Esophagus squamous epithelium (tissue), 5 donors: ENCODE measurements at places on chromosomes 2 and 18.

DNA sequence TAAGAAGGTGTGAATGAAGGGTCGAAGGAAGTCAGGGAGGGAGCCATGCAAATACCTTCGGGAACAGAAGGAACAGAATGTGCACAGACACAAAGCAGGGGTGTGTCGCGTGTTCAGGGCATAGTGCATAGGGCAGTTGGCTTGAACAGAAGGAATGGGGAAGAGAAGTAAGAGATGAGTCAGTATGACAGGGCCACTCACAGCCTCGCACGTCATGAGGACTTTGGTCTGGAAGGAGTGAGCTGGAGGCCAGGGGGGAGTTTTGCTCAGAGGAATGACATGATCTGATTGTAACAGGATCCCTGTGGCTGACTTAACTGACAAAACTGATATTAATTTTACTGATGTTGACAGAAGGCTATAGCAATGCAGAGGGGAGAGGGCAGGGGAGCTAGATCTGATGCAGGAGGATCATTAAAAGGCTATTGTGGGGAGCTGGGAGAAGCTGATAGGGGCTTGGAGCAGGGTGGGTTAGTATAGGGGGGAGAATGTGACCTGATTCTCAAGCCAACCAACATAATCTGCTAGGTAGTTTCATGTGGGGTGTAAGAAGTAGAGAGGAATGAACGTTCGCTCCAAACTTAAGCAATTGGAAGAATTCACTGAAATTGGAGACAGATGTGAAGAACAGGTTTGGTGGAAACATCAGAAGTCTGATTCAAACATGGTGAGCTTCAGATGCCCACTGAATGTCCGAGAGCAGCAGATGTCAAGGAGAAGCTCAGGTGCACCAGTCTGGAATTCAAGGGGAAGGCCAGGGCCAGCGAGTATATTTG is 60.4 kb upstream of the COPS8 start:
- DNase-seq, result no peak

DNA sequence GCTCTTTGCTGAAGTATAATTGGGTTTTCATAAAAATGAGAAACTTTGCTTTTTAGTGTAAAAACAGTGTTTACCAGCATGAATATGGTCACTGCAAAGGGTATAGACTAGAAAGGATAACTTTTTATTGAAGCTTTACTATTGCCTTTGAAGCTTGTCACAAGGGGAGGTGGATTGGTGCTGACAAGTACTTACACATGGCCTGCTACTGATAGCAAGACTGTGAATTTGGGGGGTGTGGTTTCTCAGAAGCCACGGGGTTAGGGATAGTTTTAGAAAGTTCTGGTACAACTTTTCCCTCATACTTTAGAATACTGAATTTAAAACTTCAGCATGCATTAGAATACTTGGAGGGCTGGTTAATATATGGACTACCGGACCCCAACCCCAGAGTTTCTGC is 294.1 kb downstream of the SOCS6 start:
- DNase-seq, result no peak

GRCh38 chr2:156401861-156402260 is 34.3 kb upstream of the GPD2 start:
- DNase-seq, result no peak

GRCh38 chr2:126482582-126483464 is 173.1 kb upstream of the GYPC start:
- no peak for DNase-seq

- no peak for DNase-seq
Observed at GRCh38 chr2:141767691-141768090, 363.1 kb downstream of the LRP1B start.

DNA sequence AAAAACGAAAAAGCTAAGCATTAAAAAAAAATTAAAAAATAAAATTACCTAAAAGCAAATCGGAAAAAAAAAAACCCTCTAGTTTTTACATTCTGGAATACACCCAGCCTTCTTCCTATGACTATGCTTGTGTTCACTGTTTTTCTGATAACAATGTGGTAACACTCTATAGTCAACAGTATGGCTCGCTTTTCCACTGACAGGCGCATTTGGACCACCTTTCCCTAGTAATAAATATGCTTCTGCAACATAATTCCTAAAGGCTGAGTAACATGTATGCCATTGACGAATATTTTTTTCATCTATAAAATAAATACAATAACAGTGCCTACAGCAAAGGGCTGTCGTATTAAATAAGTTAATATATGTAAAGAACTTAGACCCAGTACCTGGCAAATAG is 27.9 kb downstream of the NOL10 start:
- DNase-seq, result no peak

DNA sequence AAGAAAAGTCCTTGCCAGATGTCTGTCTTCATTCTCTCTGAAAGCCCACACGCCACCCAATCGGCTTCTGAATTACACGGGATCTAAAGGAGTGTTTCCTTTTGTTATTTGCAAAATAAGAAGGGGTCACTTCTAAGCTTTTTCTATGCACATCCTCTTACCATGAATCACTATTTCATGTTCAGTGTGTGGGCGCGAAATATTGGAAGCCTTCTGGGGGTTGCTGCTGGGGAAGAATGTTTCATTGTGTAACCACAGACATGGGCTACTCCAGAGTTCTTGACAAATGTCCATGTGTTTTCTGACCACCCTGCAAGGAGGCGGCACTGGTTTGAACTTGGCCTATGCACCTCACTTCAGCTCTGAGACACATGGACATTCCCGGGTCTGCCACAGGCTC is 133.6 kb upstream of the APCDD1 start:
- no peak for DNase-seq

DNA sequence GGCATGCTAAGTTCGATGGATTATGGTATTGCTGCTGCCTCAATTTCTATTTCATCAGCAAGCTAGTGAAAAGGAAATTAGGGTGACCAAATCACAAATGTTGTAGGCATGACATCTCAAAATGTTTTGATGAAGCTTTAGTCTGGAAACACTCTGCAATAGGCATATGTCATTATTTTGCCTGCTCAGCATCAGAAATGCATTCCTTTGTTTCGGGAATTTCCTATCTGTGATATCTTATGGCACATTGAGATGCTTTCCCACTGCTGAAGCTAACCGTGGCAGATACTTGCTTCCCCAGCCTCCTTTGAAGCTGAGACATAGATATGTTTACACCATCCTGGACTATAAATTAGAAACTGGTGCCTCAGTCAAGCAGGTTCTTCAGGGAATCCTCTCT is 119.7 kb downstream of the CDC42EP3 start:
- no peak for DNase-seq

DNA sequence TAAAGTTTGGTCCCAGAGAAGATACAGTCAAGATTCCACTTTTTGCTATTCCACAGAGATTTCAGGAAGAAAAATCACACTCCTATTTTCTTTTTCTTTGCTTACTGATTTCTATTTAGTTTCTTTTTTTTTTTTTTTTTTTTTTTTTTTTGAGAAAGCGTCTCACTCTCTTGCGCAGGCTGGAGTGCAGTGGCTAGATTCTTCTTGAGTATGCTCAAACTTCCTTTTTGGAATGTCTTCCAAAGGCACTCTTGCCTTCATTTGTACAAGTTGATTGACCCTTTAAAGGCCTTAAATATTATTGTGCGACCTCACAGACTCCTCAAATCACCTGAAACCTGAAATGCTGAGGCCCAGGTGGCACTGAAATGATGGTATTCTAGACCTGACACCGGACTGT is 9.6 kb downstream of the SCN1A start:
- no peak for DNase-seq

- no peak for DNase-seq
Observed at GRCh38 chr2:238042849-238043584, 17.8 kb upstream of the SCLY start.

- no peak for DNase-seq
Observed at GRCh38 chr2:203225423-203226039, 13.3 kb upstream of the CYP20A1 start.

DNA sequence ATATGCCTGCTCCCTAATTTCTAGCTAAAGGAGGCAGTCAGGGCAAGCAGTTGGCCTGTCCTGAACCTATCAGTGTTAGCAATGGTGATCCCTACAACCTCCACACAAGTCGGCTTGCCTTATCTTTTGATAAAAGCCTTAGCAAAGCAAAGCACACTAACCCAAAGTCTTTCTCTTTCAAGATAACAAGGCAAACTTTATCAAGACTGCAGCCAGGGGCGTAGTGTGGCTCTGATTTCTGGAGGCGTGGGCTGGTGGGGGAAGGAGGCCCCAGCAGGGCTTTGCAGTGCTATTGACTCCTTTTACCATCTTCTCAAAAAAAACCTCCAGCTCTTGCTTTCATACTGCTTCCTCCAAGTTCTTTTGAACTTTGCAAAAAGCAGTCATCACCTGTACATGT is 40.2 kb upstream of the LAMA1 start:
- DNase-seq, result no peak

- DNase-seq, result no peak
Observed at GRCh38 chr2:31429759-31430438, 15.4 kb upstream of the XDH start.

- DNase-seq, result no peak
Observed at GRCh38 chr2:178870703-178871102, 63.5 kb upstream of the TTN start.

DNA sequence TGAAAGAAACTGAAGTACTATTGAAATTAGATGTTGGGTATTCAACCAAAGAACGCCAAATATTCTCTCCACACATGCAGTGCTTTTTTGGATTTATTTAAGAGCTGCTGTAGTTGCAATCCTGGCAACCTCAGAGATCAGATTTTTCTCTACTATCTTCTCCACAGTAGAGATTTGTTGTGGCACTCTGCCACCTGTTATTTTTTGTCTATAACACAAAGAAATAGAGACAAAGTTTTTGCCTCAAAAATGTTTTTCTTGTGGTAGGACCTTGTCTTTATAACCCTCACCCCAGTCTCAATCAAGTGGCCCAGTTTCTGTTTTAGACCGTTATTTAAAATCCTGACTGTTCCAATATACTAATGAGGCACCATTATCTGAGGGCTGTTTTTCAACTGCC is 79.4 kb downstream of the SCG2 start:
- no peak for DNase-seq

- no peak for DNase-seq
Observed at GRCh38 chr18:63534615-63535014, 7.6 kb upstream of the SERPINB12 start.

- no peak for DNase-seq
Observed at GRCh38 chr2:98708396-98709186, 22.3 kb downstream of the MGAT4A start.

GRCh38 chr18:26227051-26227670 is 916 bp downstream of the TAF4B start:
- no peak for DNase-seq

- no peak for DNase-seq
Observed at GRCh38 chr18:49723648-49724180, 89.6 kb downstream of the ACAA2 start.

- no peak for DNase-seq
Observed at GRCh38 chr2:119981896-119982295, 31.0 kb upstream of the EPB41L5 start.
